Stimulated activated naive B cell treated with anti-CD40 and anti-IgM and Interleukin-4, amounts not matched to agents 10 μg/mL and 1 μg/mL and 100 μg/mL, for 72 hours (primary cell): ENCODE measurements at places on chromosomes 7 and 10.

DNA sequence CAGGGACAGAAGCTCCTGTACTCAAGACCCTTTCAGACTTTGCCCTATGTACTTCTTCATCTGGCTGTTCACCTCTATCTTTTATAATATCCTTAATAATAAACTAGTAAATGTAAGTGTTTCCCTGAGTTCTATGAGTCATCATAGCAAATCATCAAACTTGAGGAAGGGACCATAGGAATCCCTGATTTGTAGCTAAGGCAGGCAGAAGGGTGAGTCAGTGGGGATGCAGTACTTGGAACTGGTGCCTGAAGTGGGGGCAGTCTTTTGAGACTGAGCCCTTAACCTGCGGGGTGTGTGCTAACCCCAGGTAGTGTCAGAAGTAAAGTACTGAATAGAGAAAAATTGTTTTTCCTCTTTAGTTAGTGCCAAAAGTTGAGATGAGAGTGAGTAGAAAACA is 6.2 kb upstream of the TMEM243 start:
- H3K4me1 ChIP-seq, result peaks cover 22% of the 10 kb centered on the region
- H3K4me3 ChIP-seq, result no peak overlapping the region
- no peak for DNase-seq
- no peaks in the 10 kb centered on the region for H3K27me3 ChIP-seq

GRCh38 chr10:15436696-15437095 is 65.6 kb upstream of the FAM171A1 start:
- peaks cover 41% of the 10 kb centered on the region for H3K27me3 ChIP-seq
- no peak overlapping the region for H3K27ac ChIP-seq
- no peak overlapping the region for H3K4me3 ChIP-seq
- H3K4me1 ChIP-seq, result peaks cover 3% of the 10 kb centered on the region
- DNase-seq, result no peak

- H3K27ac ChIP-seq, result no peak overlapping the region
- no peaks in the 10 kb centered on the region for H3K36me3 ChIP-seq
- H3K4me3 ChIP-seq, result no peak overlapping the region
- DNase-seq, result no peak
Measured at GRCh38 chr10:120586471-120586872, 129.4 kb downstream of the PLPP4 start.

- DNase-seq, result no peak
- no peaks in the 10 kb centered on the region for H3K27me3 ChIP-seq
- H3K4me1 ChIP-seq, result no peaks in the 10 kb centered on the region
- no peaks in the 10 kb centered on the region for H3K36me3 ChIP-seq
- no peak overlapping the region for H3K27ac ChIP-seq
Measured at GRCh38 chr7:35593899-35594298, 101.0 kb downstream of the HERPUD2 start.

GRCh38 chr7:90520484-90520883 is 51.0 kb downstream of the PTTG1IP2 start:
- no peak overlapping the region for H3K4me3 ChIP-seq
- DNase-seq, result no peak
- no peaks in the 10 kb centered on the region for H3K27me3 ChIP-seq
- H3K4me1 ChIP-seq, result no peaks in the 10 kb centered on the region
- no peaks in the 10 kb centered on the region for H3K36me3 ChIP-seq
- no peak overlapping the region for H3K27ac ChIP-seq

- no peak overlapping the region for H3K27ac ChIP-seq
- peaks cover 65% of the 10 kb centered on the region for H3K27me3 ChIP-seq
- no peaks in the 10 kb centered on the region for H3K36me3 ChIP-seq
- DNase-seq, result no peak
- peaks cover 7% of the 10 kb centered on the region for H3K4me1 ChIP-seq
Measured at GRCh38 chr7:26007510-26007909, 144.5 kb upstream of the NFE2L3 start.

GRCh38 chr7:36787933-36788378 is 63.7 kb upstream of the AOAH start:
- H3K27me3 ChIP-seq, result peaks cover 7% of the 10 kb centered on the region
- peaks cover 2% of the 10 kb centered on the region for H3K36me3 ChIP-seq
- H3K27ac ChIP-seq, result no peak overlapping the region
- no peak for DNase-seq
- H3K4me1 ChIP-seq, result peaks cover 9% of the 10 kb centered on the region

GRCh38 chr7:99194301-99194700 is 13.6 kb downstream of the KPNA7 start:
- H3K4me1 ChIP-seq, result no peaks in the 10 kb centered on the region
- peaks cover 16% of the 10 kb centered on the region for H3K27me3 ChIP-seq
- peaks cover 7% of the 10 kb centered on the region for H3K36me3 ChIP-seq
- DNase-seq, result no peak

DNA sequence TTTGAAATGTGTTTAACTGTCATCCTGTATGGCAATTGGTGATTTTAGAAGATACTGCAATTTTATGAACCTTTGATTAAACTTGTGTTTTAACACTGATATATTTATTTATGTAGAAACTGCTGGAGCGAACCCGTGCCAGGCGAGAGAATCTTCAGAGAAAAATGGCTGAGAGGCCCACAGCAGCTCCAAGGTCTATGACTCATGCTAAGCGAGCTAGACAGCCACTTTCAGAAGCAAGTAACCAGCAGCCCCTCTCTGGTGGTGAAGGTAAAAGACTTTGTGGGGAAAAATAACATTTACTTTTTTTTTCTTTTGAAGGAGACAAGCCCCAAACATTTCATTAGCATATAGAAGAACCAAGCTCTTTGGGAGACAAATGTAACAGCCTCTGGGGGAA is 6.5 kb downstream of the ANLN start:
- H3K4me1 ChIP-seq, result peaks cover 2% of the 10 kb centered on the region
- no peak for DNase-seq
- H3K4me3 ChIP-seq, result no peak overlapping the region
- no peaks in the 10 kb centered on the region for H3K36me3 ChIP-seq
- H3K27me3 ChIP-seq, result peaks cover 6% of the 10 kb centered on the region

DNA sequence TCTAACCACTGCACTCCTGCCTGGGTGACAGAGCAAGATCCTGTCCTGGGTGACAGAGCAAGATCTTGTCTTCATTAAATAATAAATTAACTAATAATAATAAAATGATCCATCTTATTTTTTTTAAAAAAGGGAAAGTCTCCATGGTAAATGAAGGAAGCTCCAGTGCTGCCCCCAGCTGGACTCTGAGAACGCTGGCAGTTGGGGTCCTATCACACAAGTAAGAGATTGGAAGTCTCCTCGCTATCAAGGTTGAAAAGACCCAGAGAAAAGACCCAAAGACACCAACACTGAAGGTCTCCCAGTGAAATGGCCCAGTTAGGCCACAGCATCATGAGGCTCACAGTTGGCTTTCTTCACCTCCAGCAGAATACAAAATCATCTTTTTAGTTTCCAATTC is 13.8 kb upstream of the C10orf67 start:
- DNase-seq, result no peak
- H3K27me3 ChIP-seq, result peaks cover 28% of the 10 kb centered on the region
- peaks cover 20% of the 10 kb centered on the region for H3K4me1 ChIP-seq

DNA sequence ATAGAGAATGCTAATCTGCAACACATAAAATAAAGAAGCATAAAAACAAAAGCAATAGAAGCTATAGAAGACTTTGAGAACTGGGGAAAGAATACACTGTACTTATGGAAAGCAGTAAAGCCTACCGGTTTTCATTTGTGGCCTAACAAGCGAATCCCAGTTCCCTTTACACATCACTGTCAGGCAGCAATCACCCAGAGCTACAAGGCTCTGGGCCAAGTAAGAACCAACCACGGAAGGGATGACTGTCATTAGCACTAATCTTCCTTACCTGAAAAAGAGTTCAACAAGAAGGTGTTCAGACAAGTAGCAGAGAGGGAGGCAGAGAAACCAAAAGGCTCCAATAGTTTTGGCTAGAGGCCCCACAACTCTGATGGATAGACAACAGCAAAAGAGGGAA is 15.0 kb downstream of the CCDC6 start:
- H3K27ac ChIP-seq, result peak overlapping the region; percentile 56
- no peak overlapping the region for H3K4me3 ChIP-seq
- H3K36me3 ChIP-seq, result peaks cover 44% of the 10 kb centered on the region
- peaks cover 86% of the 10 kb centered on the region for H3K4me1 ChIP-seq

- peaks cover 29% of the 10 kb centered on the region for H3K27me3 ChIP-seq
- no peak overlapping the region for H3K27ac ChIP-seq
- H3K4me1 ChIP-seq, result no peaks in the 10 kb centered on the region
- no peak for DNase-seq
- no peak overlapping the region for H3K4me3 ChIP-seq
- no peaks in the 10 kb centered on the region for H3K36me3 ChIP-seq
Measured at GRCh38 chr10:47300429-47300931, 483 bp downstream of the GDF10 start.

DNA sequence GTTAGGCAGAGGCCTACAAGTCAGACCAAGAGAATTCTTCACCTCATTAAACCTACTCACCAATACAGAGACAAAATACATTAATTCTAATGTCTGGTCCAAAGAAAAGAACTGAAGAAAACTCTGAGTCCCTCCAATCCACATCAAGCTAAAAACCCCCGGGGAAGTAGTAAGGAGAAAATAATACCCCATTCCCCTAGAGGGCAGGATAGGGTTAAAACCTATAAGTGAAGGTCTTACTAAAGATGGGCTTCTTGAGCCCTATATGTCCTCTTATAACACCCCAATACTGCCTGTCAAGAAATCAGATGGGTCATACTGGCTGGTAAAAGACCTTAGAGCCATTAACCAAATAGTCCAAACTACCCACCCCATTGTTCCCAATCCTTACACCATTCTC is 141.3 kb upstream of the TMEM106B start:
- H3K4me1 ChIP-seq, result peaks cover 13% of the 10 kb centered on the region
- no peaks in the 10 kb centered on the region for H3K27me3 ChIP-seq
- no peak for DNase-seq
- no peaks in the 10 kb centered on the region for H3K36me3 ChIP-seq
- H3K4me3 ChIP-seq, result no peak overlapping the region
- H3K27ac ChIP-seq, result no peak overlapping the region

GRCh38 chr10:13102002-13102794 is 2.2 kb downstream of the OPTN start:
- no peak overlapping the region for H3K27ac ChIP-seq
- H3K4me1 ChIP-seq, result peaks cover 12% of the 10 kb centered on the region

GRCh38 chr7:136883046-136883445 is 14.6 kb downstream of the CHRM2 start:
- no peaks in the 10 kb centered on the region for H3K36me3 ChIP-seq
- DNase-seq, result no peak
- H3K27me3 ChIP-seq, result no peaks in the 10 kb centered on the region

- no peaks in the 10 kb centered on the region for H3K36me3 ChIP-seq
- H3K4me3 ChIP-seq, result no peak overlapping the region
- no peak for DNase-seq
- H3K27me3 ChIP-seq, result peaks cover 47% of the 10 kb centered on the region
- no peaks in the 10 kb centered on the region for H3K4me1 ChIP-seq
- H3K27ac ChIP-seq, result no peak overlapping the region
Measured at GRCh38 chr10:122116331-122116730, 127.4 kb downstream of the TACC2 start.

- DNase-seq, result no peak
- no peak overlapping the region for H3K27ac ChIP-seq
- H3K36me3 ChIP-seq, result no peaks in the 10 kb centered on the region
- H3K27me3 ChIP-seq, result peaks cover 10% of the 10 kb centered on the region
- no peak overlapping the region for H3K4me3 ChIP-seq
Measured at GRCh38 chr7:12926206-12926605, 238.8 kb downstream of the ARL4A start.

GRCh38 chr7:102883098-102883860 is 29.5 kb upstream of the LRRC17 start:
- H3K4me3 ChIP-seq, result no peak overlapping the region
- H3K27ac ChIP-seq, result no peak overlapping the region
- no peaks in the 10 kb centered on the region for H3K36me3 ChIP-seq
- no peak for DNase-seq
- H3K27me3 ChIP-seq, result no peaks in the 10 kb centered on the region
- no peaks in the 10 kb centered on the region for H3K4me1 ChIP-seq

- no peak overlapping the region for H3K27ac ChIP-seq
- no peaks in the 10 kb centered on the region for H3K4me1 ChIP-seq
- no peaks in the 10 kb centered on the region for H3K27me3 ChIP-seq
- no peaks in the 10 kb centered on the region for H3K36me3 ChIP-seq
Measured at GRCh38 chr7:47039089-47039648, 542.7 kb downstream of the TNS3 start.

DNA sequence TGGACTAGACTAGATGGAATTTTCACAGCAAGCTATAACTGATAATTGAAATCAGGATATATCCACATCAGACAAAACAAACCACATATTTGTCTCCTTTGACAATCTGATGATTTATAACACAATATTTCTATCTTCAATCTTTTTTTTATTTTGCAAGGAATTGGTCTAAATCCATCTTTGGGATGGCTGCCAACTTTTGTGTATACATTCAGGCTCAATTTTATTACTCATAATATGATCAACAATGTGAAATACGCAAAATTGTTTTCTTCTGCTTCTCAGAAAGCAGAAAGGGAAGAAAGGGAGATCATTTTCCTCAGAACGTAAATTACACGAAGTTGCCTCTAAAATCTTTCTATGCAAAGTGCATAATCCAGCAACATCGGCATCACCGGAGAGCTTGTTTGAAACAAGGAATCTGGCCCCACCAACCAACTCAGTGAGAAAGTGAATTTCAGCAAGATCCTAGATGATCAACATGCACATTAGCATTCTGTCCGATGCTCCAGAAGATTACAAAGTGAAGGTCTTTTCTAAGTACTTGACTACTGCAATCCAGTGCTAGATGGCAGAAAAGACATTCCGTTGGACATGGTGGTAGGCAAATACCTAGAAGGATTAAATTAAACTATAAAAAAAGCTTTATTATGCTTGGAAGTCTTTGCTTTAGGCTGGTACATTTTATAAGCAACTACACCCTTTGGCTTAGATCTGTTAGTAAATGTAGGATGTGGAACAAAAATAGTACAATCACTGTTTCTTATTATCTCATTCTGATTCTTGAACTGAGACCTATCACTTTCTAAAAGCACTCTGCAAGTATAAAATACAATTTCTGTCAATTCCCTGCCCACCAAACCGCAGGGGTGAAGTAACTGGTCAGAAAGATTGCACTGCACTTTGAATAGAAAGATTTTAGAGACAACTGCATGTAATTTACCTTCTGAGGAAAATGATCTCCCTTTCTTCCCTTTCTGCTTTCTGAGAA is 126.4 kb upstream of the RSU1 start:
- H3K36me3 ChIP-seq, result no peaks in the 10 kb centered on the region
- H3K4me3 ChIP-seq, result no peak overlapping the region

DNA sequence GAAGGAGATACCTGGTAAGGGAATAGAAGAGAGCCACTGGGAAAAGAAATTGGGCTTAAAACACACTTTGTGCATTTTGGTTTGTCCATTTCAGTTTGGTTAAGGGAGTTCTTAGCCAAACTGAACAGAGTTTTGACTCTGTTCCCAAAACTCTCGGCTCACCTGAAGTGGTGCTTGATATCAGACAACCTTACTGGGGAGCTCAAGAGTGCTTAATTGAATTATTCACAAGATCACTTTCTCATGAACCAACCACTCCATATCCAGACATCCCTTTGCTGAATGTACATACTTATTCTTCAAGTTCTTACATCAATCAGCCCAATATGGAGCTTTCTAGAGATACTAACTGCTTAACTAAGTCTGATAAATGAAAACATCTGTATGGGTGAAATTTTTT is 413.1 kb downstream of the GRM8 start:
- H3K27me3 ChIP-seq, result no peaks in the 10 kb centered on the region
- no peaks in the 10 kb centered on the region for H3K4me1 ChIP-seq
- no peaks in the 10 kb centered on the region for H3K36me3 ChIP-seq
- DNase-seq, result no peak
- no peak overlapping the region for H3K27ac ChIP-seq
- no peak overlapping the region for H3K4me3 ChIP-seq

GRCh38 chr7:81170291-81170690 is 251.4 kb upstream of the SEMA3C start:
- no peaks in the 10 kb centered on the region for H3K36me3 ChIP-seq
- no peaks in the 10 kb centered on the region for H3K4me1 ChIP-seq
- no peak overlapping the region for H3K4me3 ChIP-seq
- H3K27ac ChIP-seq, result no peak overlapping the region
- DNase-seq, result no peak
- no peaks in the 10 kb centered on the region for H3K27me3 ChIP-seq
